ENCODE measurements at places on chromosomes 3 and 15. TPM values are rescaled to one million over a fixed set of nuclear protein-coding genes. Genes with fewer than 3 reads are reported as not detected.

Gene TLR9
- not detected for total RNA-seq

Gene IMPG2
- total RNA-seq, result not detected

Gene TIMP4
- 7.8 TPM for total RNA-seq

Gene NUP210
- total RNA-seq, result 13.8 TPM

Gene COL6A5
- total RNA-seq, result not detected

Gene DYNC1LI1
- total RNA-seq, result 2.4 TPM

Gene BBX
- total RNA-seq, result 22.5 TPM

Gene FANCD2OS
- total RNA-seq, result not detected

Gene RAP2B
- total RNA-seq, result 9.8 TPM

DNA sequence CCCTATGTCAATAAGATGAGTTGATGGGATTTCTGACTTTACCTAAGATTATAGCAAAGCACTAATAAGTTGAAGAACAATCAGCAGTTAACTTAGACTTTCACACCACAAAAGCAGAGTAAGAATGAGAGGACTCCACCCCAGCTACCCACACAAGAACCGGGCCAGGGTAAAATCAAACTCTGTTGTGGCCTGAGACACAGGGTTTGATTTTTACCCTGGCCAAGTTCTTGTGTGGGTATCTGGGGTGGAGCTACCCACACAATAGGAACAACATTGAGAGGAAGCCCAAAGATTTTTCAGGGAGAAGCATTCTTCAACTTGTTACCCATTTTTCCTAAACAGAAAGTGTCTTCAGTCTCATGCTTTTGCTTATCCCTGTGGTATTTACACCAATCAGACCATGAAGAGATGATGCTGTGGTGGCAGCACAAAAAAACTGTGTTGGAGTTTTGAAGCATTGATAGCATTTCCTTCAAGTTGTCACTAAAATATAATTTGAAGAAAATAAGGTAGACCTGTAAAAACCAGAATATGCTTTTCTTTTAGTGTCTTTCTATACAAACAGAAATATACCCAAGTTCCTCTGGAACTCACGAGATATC, 25.6 kb downstream of the CPOX start:
- H3K4me1 ChIP-seq, result peaks cover 4% of the 10 kb centered on the region
- H3K4me3 ChIP-seq, result no peak overlapping the region
- no peaks in the 10 kb centered on the region for H3K27me3 ChIP-seq
- H3K36me3 ChIP-seq, result no peaks in the 10 kb centered on the region
- H3K27ac ChIP-seq, result peak overlapping the region; percentile 24

- H3K4me1 ChIP-seq, result peaks cover 7% of the 10 kb centered on the region
- H3K4me3 ChIP-seq, result peak overlapping the region; percentile 50
- no peak for DNase-seq
- peak overlapping the region; percentile 91 for H3K27ac ChIP-seq
These were observed 989 bp downstream of the GNB4 start for GRCh38 chr3:179450261-179450701.

- no peaks in the 10 kb centered on the region for H3K27me3 ChIP-seq
- DNase-seq, result no peak
- no peak overlapping the region for H3K4me3 ChIP-seq
- H3K4me1 ChIP-seq, result peaks cover 10% of the 10 kb centered on the region
- H3K27ac ChIP-seq, result no peak overlapping the region
These were observed 200.9 kb upstream of the CTDSPL start for GRCh38 chr3:37660782-37661181.

- no peak overlapping the region for H3K4me3 ChIP-seq
- no peaks in the 10 kb centered on the region for H3K36me3 ChIP-seq
- H3K27ac ChIP-seq, result no peak overlapping the region
- DNase-seq, result no peak
These were observed 51.8 kb upstream of the ANKRD34C start for GRCh38 chr15:79230766-79231165.

DNA sequence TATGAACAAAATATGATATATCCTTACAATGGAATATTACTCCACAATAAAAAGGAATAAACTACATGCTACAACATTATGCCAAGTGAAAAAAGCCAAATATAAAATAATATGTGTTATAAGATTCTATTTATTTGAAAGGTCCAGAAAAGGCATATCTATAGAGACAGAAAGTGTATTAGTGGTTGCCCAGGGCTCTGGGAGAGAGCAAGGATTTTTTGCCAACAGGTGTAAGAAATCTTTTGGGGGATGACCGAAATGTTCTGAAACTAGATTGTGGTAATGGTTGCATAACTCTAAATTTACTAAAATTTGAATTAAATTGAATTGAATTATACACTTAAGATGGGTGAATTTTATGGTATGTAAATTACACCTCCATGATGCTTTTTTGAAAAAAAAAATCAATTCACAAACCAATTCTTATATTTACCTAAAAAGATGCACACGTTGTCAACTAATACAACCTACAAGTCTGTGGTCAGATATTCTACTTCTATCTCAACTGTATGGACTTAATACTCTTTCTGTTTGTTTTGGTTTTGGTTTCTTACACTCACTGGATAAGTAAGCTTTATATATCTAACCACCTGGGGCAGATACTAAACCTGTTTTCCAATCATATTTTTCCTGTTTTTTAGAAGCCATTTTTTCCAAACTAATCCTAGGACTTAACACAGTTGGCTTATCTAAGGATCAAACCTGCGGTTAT, 75.8 kb downstream of the FBN1 start:
- DNase-seq, result no peak
- H3K27me3 ChIP-seq, result no peaks in the 10 kb centered on the region
- H3K27ac ChIP-seq, result no peak overlapping the region
- no peaks in the 10 kb centered on the region for H3K4me1 ChIP-seq

DNA sequence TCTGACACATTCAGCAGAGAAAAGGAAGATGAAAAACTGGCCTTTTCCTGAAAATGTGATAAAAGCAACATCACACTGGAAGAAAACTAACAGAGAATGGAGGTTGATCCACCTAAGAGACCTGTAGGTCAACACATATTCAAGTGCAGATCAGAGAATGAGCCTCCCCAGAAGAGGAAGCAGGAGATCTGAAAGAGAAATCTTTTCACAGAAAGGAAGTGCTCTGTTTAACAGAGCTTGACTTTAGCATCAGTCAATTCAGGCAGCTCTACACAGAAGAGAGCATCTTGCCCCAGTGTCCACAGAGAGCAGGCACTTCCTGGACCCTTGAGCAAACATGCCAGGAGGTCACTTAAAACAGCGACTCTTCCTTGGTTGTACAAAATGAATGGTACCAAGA, 655.4 kb upstream of the GBE1 start:
- H3K36me3 ChIP-seq, result no peaks in the 10 kb centered on the region
- no peaks in the 10 kb centered on the region for H3K27me3 ChIP-seq
- H3K4me1 ChIP-seq, result no peaks in the 10 kb centered on the region
- no peak overlapping the region for H3K27ac ChIP-seq
- no peak overlapping the region for H3K4me3 ChIP-seq

- H3K4me1 ChIP-seq, result peaks cover 13% of the 10 kb centered on the region
- H3K36me3 ChIP-seq, result no peaks in the 10 kb centered on the region
- H3K4me3 ChIP-seq, result peak overlapping the region; percentile 39
These were observed 2.3 kb downstream of the ITPKA start for GRCh38 chr15:41495736-41496599.

DNA sequence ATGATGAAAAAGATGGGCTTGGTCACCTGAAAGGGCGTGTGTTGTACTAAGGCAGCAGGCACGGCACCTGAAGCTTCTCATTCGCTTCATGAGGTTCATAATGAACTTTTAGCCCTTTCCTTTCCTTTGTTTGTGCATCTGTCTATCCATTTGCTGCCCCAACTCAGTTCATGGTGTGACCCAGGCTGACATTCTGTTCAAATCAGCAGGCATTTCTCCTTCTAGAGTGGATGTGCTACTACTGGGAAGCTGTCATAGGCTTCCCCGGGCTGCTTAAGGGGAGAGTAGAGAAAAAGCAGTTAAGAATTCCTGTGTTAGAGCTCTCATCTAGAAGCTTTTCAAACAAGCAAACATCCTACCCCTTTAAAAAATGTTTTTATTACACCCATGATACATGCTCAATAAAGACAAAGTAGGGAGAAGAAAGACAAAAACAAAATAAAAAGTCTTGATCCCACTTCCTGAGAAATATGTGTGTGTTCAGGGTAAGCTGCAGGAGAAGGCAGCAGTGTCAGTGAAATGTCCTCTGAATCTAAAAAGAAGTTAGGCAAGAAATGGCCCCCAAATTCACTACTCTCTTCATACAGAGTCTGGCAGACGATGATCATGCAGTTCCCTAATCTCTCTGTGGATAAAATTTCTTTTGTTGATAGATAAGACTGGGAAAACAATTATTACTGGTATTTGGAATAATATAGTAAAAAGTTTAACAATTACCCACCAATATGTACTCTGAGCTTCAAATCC, 136.9 kb upstream of the PFN2 start:
- DNase-seq, result no peak
- no peaks in the 10 kb centered on the region for H3K4me1 ChIP-seq
- no peak overlapping the region for H3K4me3 ChIP-seq
- no peak overlapping the region for H3K27ac ChIP-seq

DNA sequence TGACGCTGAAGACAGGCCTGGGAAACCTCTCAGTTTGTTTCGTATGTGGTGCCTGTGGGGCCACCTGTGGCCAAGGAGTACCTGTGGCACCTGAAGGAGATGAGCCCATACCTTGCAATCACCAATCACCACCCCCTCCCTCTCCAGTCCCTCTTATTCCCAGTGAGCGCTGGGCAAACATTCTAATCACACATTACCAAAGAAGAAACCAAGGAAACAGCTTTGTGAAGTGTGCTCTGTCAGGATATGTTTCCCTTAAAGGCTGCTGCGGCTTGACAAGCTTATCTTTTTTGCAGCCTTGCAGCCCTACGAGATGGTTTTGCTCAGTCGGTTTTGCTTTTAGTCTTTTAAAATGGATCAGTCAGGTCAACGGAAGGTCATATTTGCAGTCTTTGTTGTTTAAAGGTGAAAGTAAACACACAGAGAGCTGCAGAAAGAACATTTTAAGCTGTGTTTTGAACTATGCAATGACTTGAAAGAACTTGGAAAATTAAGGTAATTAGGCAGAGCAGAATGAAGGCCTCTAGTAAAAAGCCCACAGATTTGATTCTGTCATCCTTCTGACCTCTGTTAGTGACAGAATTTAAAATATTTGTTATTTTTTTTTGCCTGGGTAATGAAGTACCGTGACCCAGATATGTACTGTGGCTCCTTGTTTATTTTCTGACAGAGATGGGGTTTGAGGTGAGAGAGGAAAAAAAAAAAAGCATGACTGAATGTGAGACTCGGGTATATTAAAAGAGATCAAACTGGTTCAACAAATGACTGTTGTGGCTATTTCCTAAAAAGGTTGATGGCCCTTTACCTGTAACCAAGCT, 461.4 kb downstream of the NSUN3 start:
- no peaks in the 10 kb centered on the region for H3K4me1 ChIP-seq
- H3K36me3 ChIP-seq, result no peaks in the 10 kb centered on the region
- no peak overlapping the region for H3K27ac ChIP-seq
- H3K4me3 ChIP-seq, result no peak overlapping the region

GRCh38 chr15:67701669-67702068, 123.6 kb upstream of the SKOR1 start:
- H3K27ac ChIP-seq, result no peak overlapping the region
- H3K4me1 ChIP-seq, result no peaks in the 10 kb centered on the region
- no peaks in the 10 kb centered on the region for H3K27me3 ChIP-seq
- no peak overlapping the region for H3K4me3 ChIP-seq

- no peaks in the 10 kb centered on the region for H3K27me3 ChIP-seq
- peak overlapping the region; percentile 66 for H3K27ac ChIP-seq
- no peak overlapping the region for H3K4me3 ChIP-seq
- H3K4me1 ChIP-seq, result no peaks in the 10 kb centered on the region
These were observed 939.4 kb downstream of the MCTP2 start for GRCh38 chr15:95170561-95171380.

DNA sequence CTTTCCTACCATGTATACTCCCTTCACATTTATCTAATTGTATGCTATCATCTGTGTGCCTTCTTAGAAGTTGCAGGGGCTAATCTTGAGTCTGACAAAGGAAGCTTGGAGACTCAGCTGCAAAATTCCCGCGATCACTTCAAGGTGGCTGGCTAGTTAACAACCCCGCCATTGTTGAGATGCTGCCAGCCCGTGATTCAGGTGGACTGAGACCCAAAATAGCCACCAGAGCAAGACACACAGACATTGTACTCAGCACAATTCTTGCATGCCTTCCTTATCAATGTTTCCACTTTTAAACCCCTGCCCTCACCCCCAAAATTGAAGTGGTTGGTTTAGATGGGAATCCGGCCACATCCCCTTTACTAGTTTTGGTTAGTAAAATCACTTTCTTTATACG, 225.8 kb upstream of the ZNF717 start:
- no peak for DNase-seq
- no peaks in the 10 kb centered on the region for H3K4me1 ChIP-seq
- H3K4me3 ChIP-seq, result no peak overlapping the region
- no peaks in the 10 kb centered on the region for H3K27me3 ChIP-seq

All from transverse colon (tissue), 4 donors.